ENCODE measurements at places on chromosomes 12 and 14.

GRCh38 chr12:78275886-78276285, 445.2 kb downstream of the NAV3 start:
- DNase-seq = no peak

DNA sequence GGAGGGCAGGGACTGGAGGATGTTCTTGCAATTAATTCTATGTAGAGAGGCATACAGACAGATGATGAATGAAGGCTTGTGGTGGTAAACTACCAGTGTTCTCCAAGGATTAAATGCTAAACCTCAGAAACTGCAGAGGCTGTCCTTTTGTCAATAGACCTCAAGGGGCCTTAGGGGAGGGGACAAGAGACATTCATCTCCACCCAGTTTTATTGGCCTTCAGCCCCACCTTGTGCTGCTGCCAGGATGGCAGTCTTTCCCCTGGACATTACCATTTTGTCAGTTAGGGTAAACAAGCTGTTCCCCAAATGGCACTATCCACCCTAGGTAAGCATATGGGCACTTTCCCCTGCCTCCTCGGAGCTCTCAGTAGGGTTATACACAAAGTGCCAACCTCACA, 4.9 kb upstream of the SMAGP start:
- no peak for DNase-seq

DNA sequence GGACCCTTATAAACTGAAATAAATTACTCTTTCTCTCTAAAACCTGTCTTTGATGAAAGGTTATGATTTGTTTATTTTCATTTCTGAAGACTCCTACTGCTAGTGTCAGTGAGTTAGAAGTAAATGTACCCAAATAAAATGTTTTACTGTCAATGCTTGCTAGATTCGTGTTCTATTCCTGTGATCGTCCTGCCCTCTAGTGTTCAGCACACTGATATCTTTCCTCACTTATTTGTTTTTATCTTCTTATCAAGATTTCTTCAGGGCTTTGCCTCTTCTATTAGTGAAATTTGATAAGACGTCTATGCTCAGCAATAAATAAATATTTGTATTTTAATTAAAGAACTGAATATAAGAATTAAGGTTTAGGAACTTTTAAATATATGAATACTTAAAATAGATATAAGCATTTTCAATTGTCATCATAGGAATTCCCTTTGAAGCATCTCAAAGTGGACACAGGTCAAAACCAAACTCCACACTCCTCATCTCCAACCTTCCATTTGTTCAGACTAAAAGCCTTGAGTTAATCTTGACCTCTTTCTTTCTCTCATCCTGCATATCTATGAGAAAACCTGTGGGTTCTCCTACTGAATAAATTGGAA, 75.8 kb downstream of the C12orf50 start:
- DNase-seq = peak; percentile 56

DNA sequence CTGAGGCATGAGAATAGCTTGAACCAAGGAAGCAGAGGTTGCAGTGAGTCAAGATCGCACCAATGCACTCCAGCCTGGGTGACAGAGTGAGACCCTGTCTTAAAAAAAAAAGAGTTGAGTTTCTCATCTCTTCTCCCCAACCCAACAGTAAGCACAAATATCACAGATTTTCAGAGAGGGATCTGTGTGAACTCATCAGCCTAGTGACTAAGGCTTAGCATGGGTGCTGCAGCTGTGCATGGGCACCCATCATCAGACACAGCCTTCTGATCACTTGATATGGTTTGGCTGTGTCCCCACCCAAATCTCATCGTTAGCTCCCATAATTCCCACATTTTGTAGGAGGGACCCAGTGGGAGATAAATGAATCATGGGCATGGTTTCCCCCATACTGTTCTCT, 298.9 kb downstream of the PCNX1 start:
- DNase-seq = no peak

GRCh38 chr14:32469388-32470160, 140.5 kb downstream of the AKAP6 start:
- peak; percentile 78 for DNase-seq

GRCh38 chr12:21725731-21726130, 48.8 kb downstream of the KCNJ8 start:
- no peak for DNase-seq

DNA sequence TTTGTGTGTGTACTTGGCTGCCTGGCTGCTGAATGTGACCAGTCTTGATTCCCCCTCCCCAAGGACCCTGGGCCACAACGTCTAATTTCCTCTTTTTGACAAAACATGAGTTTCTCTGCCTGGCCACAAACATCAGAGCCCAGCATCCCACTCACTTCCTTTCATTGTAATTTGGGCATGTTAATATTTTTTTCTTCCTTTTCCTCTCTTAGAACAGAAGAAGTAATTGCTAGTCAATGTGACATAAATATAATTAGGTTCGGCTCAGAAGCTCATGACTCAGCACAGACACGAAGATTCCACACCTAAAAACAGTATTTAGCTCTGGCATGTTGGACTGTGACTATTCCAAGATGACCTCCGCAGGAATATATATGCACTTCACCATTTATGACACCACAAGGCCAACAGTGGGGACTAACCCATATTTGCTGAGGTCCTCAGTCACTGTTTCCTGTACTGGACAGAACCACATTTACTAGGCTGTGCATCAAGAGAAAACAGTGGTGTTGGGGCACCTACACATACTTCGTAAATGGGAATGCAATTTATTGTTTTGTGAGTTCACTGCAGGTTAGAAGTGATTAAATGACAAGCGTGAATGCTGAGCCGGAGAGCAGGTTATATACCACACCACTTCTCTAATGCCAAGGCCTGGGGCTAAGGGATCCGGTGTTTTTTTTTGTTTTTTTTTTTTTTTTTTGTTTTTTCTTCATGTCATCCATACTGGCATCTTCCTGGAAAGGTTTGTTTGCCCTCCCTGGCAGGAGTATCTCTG, 4.2 kb downstream of the GSG1 start:
- DNase-seq = no peak

DNA sequence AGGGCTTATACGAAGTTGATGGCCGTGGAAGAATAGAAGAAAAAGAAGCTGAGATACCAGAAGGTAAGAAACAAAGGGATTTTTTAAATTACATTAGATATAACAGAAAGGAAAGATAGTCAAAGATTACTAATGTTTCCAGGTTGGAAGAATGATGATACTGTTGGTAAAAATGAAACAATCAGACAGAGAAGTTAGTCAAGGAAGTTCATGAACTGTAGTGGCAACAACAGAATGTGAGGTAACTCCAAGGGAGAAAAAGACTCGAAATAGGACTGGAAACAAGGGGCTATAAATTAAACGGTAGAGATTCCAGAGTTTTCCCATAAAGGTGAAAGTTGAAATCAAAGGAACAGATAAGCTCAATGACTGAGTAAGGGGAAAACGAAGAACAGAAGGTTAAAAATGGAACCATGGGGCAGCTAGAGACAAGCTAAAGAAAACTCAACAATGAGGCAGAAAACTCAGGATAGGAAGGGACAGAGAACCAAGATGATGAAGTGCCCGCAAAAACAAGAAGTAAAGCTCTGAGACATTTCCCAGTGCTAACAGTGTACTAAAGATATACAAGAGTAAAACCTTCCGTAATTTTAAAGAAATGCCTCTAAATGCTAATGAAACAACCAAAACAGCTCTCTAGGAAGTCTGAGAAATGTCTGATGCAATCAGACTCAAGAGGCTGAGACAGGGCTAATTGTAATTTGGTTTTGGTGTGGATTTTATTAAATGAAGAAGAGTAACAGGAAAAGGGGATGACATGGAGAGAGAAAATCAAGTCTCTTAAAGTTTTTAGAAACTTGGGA, 70.0 kb downstream of the PPP2R5E start:
- no peak for DNase-seq

GRCh38 chr12:131213896-131214442, 260.3 kb downstream of the ADGRD1 start:
- DNase-seq = no peak

GRCh38 chr12:67669934-67670631, 21.5 kb downstream of the DYRK2 start:
- DNase-seq = no peak

DNA sequence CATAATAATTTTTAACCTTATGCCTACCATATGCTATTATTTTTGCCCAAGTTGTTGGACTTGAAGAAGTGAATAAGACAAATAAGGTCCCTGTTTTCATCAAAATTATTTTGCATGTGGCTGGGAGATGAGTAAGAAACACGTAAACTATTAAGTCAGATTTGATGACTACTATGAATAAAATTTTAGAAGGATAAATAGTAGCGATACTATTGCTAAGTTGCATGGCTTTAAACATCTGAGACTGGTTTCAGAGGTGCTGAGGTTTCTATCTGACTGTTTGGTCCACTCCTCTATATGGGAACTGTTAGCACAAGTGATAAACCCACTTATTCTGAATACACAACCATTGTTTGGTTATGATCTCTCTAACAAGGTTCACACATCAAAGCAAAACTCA, 674.3 kb upstream of the MDGA2 start:
- no peak for DNase-seq

DNA sequence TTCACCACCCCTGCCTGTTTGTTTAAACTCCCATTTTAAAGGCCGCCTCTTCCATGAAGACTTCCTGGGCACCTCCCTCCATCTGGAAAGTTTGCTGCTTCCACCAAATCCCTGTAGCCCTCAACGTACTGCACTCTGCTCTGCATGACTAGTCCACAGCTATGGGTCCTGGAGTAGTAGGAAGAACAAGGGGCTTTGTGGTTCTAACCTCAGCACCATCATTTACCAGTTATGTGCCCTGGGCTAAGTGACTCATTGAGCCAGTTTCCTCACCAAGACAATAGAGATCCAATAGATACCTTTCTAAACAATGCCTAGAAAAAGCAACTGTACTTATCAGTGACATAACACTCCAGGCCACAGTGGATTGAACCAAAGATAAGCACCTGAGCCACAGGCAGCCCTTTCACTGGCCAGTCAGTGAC, 8.5 kb upstream of the LTBP2 start:
- no peak for DNase-seq

DNA sequence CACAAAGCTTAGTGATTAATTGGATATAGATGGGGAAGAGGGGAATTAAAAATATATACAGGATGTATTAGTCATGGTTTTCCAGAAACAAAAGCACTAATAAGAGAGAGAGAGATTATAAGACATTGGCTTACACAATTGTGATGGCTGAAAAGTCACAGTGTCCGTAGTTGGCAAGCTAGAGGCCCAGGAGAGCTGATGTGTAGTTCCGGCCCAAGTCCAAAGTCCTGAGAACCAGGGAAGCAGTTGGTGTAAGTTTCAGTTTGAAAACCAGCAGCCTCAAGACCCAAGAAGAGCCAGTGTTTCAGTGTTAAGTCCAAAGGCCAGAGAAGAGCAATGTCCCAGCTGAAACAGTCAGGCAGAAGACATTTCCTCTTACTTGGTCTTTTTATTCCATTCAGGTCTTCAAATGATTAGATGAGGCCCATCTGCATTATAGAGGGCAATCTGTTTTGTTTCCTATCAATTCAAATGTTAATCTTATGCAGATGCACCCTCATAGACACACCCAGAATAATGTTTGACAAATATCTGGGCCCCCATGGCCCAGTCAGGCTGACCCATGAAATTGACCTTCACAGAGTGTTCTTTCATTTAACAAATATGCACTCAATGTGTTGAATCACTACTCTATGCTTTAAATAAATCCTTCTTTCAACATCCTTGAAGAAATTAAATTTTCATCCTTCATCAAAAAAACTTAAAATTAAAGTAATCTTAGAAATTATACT, 67.2 kb upstream of the DIO2 start:
- no peak for DNase-seq

DNA sequence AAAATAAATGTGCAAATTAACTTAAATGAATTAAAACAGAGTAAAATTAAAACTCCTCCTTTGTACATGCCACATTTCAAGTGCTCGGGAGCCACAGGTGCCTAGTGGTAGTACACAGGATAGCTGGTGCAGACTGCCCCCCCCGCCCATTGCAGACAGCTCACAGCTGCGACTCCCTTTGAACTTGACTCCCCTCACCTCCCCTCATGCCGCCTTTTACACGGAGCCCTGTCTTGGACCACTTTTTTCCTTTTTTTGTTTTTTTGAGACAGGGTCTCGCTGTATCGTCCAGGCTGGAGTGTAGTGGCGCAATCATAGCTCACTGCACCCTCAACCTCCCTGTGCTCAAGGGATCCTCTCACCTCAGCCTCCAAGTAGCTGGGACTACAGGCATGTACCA, 11.5 kb downstream of the SETD1B start:
- no peak for DNase-seq

GRCh38 chr12:92743026-92743425, 40.2 kb downstream of the PLEKHG7 start:
- no peak for DNase-seq

- DNase-seq = no peak
Measured at GRCh38 chr14:90510159-90510558, 113.3 kb downstream of the CALM1 start.

- no peak for DNase-seq
Measured at GRCh38 chr12:4569261-4569660, 7.3 kb downstream of the DYRK4 start.

DNA sequence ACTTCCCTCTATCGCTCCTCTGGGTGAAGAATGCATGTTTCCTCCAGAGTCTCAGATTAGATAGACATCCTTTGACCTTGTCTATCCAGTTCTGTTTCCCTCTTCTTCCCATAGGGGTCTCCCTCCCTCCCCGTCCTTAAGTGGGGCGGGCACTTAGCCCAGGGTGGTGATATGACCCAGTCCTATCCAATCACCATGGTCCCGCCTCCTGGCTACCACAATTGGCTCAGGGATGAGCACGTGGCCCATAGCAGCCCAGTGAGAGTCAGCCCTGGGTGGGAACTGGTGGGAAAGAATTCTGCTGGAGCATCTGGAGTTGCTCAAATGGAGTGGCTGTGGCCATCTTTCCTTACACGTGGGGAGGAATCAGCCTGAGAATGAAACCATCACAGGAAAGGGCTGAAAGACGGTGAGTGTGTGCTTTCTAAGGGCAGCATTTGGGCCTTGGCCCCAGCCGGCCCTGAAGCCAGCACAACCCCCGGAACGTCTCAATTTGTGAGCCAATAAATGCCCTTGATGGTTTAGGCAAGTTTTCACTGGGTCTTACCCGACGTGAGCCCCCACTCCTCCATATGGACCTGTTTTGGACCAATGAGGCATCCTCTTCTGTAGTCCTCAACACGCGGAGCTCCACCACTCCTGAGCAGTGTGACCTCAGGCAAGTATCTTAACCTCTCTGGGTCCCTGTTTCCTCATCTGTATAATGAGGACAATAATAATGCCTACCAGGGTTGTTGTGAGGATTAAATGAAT, 14.4 kb upstream of the MLXIP start:
- DNase-seq = peak; percentile 67

DNA sequence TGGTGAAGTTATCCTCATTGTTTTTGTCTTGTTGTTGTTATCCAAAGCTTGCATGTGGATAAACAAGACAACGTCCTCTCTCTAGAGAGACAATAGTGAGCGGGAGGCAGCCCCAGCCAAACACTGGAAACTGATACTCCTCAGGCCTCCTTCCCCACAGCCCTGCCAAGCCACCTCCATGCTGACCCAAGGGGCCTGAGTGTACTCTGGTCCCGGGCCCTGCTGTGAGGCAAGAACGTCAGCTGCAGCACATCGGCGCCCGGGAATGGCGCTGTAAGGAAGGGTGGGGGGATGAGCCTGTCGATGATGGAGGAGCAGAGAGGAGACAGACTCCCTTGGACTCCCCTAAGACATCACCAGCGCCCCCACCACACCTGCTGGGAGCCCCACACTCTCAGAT, 83.6 kb downstream of the ANO2 start:
- DNase-seq = no peak

GRCh38 chr14:24093901-24094840, at the start of gene PCK2:
PCK2 (plus strand) TSS chr14:24094311; CDS start chr14:24094406, 95 bp downstream.
- DNase-seq = peak; percentile 89

- DNase-seq = no peak
Measured at GRCh38 chr12:2876431-2877046, 435 bp downstream of the FOXM1 start.

GRCh38 chr14:24274101-24274543, 2.7 kb upstream of the RABGGTA start:
- no peak for DNase-seq

- no peak for DNase-seq
Measured at GRCh38 chr12:18849080-18849479, 111.2 kb downstream of the CAPZA3 start.

Measured in NCI-H446 treated with DMSO at 0.1 percent for 48 hours (cell line).